Aorta (tissue), 5 donors: ENCODE measurements at places on chromosomes 11 and 22. TPM values are rescaled to one million over a fixed set of nuclear protein-coding genes. Genes with fewer than 3 reads are reported as not detected.
A peak's percentile ranks its signal among the peaks of the same experiment; 100 is the strongest.

DNA sequence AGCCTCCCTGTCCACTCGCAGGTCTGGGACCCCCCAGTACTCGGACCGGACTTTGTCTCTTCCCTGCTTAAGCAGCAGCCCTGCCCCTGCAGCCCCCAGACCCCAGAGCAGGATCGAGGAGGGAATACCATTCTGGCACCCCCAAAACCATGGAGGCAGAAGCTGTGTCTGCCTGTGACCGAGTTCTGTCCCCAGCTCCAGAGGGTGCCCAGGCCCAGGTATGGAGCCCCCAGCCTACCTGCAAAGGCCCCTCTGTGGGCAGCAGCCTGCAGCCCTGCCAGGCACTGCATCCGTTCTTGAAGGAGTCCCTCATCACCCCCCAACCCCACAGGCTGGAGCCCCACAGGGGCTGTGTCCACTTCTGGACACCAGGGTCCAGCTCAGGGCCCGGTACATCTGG, 163.8 kb downstream of the BRD1 start:
- peak; percentile 67 for DNase-seq

DNA sequence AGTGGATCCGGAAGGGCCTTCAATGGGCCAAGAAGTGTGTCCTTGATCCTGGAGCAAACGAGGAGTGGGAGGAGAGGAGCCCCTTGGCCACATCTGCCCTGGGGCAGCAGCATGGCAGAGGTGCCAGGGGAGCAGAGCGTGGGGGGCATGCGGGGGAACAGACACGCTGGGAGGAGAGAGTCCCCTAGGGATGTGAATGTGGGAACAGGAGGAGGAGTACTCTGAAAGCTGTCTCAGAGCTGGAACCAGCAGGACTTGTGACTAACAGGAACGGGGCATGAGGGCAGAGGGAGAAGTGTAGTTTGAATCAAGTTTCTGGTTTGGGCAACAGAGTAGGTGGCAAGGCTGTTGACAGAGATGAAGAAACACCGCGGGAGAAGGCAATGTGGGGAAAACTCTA, 54.5 kb upstream of the SLC35C1 start:
- DNase-seq, result no peak

DNA sequence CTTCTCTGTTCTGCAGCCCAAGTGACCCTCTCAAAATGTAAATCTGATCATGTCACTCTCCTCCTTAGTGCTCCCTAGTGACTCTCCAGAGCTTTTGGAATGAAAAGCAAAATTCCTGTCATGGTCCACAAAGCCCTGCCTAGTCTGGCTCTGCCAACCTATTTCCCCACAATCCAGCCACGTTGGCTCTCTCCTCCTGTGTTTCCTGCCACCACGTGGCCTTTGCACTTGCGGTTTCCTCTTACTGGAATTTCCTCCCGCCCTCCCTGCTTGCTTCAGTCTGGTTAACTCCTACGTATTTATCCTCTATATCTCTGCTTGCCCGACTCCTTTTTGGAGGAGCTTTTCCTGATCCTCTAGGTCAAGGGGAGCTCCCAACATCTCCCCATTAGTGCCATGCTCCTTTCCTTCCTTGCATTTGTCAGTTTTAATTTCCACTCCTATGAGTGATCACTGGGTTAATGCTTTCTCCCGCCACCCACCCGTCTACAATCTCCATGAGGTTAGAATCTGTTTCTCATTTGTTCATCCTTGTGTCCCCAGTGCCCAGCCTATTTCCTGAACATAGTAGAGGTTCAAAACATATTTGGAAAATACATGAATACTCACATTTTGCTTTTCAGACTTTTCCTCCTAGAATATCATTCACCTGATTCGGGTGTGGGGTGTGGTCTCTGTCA, 11.5 kb downstream of the NNMT start:
- peak; percentile 87 for DNase-seq

DNA sequence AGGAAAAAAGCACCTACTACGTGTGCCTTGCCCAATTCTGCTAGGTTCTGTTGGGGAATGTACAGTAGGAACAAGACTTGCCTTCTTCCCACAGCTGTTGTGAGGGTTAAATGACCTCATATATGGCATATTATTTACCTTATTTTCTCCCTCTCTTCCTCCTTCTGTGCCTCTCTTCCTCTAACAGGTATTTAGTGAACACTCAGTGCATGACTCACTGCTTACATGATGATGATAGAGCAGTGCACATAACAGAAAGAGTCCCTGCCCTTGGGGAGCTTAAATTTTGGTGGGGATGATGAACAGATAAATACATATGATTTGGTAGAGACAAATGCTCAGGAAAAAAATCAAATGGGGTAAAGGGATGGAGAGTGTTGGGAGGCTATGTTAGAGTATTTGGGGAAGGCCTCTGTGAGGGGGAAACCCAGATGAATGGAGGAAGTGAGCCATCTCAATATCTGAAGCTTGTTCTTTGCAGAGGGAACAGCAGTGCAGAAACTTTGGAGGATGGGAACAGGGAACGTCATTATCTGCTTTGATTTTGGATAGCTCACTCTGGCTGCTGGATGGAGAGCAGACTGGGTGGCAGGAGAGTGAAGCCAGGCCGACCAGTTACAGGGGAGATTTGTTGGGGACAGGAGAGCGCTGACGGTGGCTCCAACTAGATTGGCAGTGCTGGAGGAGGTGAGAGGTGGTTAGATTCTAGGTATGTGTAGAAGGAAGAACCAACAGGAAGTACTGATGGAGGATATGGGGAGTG, 95.5 kb upstream of the TENM4 start:
- DNase-seq, result no peak

DNA sequence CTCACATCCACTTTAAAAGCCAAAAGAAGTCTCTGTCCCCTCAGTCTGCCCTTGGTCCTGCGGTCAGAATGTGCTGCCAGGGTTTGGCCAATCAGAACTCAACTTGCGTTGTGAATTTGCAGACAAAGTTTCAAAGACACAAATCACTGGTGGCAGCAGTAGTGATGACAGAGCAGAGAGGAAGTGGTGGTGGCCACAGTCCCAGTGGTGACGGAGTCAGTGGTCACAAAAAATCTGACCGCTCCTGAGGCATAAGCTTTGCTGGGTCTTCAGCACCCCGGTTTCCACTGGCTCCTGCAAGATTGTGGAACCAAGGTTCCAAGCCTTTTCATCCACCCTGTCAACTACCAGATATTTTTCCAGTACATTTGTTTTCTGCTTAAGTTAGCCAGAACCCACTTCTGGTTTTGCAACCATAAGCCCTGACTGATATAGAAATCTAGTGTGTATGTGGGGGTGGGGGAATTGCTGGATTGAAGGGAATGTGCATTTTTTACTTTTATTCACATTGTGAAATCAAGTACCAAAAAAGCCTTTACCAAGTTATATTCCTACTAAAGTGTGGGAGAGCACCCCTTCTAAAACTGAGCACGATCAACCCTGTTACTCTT, 112.3 kb downstream of the TMPRSS5 start:
- peak; percentile 84 for DNase-seq

DNA sequence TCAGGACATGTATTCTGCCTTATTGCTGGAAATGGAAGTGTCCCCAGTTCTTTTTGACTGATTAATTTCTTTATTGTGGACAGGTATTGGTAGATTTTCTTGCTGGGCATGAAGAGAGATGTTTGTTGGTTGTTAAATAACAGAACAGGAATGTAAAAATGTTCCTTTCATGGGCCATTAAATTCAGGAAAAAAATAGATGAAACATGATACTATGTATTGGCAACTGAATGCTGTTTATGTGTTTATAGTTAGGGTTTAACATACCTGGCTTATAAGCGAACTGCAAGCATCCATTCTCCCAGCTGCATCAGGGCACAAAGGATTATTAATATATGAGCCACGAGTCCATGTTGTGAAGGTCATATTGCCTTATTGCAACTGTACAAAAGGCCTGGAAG, 368.5 kb downstream of the NELL1 start:
- no peak for DNase-seq

DNA sequence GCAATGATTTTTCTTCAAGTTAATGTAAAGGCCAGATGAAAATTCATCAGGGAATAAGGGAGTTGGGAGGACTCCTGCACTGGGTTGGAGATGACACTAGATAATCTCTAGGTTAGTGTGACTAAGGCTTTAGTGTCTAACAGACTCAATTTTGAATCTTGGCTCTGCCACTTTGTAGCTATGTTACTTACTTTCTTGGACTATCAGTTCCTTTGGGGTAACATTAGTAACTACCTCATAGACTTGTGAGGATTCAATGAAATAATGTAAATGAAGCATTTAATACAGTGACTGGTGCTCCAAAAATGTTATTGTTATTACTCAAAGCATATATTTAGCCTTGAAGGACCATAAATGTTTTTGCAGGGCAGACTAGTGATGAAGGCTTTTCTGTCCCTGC, 9.6 kb upstream of the CCDC89 start:
- no peak for DNase-seq

- DNase-seq, result no peak
Observed at GRCh38 chr11:73852049-73852448, 24.6 kb downstream of the COA4 start.

- no peak for DNase-seq
Observed at GRCh38 chr22:50087646-50088045, 2.2 kb upstream of the MOV10L1 start.

DNA sequence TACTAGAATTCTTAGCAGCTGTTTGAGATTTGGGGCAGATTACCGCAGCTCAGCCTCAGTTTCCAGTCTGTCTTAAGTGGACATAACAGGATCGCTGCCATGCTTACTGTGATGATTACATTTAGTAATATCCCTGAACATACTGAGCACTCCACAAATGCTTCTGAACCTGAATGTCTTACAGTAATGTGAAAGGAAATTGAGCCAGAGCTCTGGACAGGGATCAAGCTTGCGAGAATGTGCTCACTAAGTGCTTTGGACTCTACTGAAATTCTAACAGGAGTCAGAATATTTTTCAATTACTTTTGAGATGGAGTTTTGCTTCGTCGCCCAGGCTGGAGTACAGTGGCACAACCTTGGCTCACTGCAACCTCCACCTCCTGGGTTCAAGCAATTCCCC, 118.6 kb upstream of the RASSF10 start:
- no peak for DNase-seq

DNA sequence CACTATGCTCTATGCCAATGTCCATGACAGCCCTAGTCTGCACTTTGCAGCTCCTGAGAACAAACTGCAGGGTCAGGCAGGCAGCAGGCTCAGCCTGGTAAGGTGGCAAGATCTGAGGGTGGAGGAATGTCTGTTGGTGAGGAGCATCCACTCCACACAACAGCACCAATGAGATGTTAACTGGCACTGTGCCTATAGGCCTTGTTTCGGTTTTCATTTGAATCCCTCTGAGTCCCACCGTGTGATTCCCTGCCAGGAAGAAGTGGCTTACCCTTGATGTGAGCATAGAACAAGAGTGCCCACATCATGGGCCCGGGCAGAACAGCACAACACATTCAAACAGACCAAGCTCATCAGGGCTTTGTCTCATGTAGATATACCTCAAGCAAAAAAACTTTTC, 44.1 kb upstream of the CHRM4 start:
- DNase-seq, result no peak

GRCh38 chr11:34274712-34275398, 83.0 kb downstream of the ABTB2 start:
- peak; percentile 93 for DNase-seq

DNA sequence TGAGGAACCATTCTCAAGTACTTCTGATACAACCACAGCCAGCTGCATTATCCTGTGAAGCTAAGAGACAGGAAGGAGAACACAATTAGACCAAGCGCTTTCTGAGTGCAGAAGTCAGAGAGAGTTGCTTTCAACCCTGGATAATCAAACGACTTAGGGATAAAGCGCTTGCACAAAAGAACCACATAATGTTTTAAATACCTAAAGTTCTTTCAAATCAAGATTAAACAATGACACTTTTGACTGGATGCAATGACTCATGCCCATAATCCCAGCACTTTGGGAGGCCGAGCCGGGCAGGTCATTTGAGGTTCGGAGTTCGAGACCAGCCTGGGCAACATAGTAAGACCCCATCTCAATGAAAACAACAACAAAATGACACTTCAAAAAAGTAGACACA, 145.1 kb downstream of the SWAP70 start:
- DNase-seq, result no peak

DNA sequence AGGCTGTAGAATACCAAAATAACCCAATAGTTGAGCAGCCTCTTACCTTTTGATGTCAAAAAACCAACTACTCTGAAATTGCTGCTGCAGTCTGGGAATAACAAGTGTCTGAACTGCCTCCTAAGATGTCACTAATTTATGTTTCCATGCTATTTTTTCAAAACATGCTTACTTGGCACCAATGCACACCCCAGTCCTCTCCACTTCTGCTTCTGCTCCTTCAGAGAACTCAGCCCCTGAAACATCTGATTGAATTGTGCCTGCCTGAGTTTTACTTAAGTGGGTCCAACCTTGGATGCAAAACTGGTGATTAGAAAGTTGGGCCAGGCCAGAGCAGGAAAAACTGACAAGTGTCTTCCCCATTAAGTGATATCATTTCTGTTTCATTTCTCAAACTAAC, 24.6 kb upstream of the TMEM218 start:
- no peak for DNase-seq

DNA sequence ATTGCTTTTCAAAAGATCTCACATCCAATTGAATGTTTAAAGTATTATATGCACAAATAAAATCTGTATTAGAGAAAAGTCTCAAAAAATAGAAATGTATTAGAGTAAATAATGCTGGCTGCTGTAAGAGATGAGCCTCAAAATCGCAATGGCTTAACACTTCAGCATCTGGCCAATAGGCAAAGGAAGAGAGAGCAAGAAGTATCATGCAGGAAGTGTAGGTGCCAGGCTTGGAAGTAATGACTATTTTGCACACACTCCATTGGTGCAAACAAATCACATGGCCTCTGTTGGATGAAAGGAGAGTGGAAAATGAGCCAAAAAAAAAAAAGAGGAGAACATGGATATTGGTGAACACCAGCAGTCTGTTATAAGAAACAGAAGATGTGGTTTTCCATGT, 193.0 kb upstream of the E2F8 start:
- DNase-seq, result no peak

The SLC22A12 gene
- total RNA-seq, result not detected

The DDTL gene
- 3.6 TPM for total RNA-seq

The CCDC117 gene
- total RNA-seq, result 20.3 TPM

The MPZL2 gene
- total RNA-seq, result 52.7 TPM

The C11orf91 gene
- total RNA-seq, result 0.97 TPM

The CTSW gene
- total RNA-seq, result 3.9 TPM

The OR52I2 gene
- not detected for total RNA-seq

The SEPTIN5 gene
- 32.5 TPM for total RNA-seq
